ENCODE measurements at places on chromosomes 5 and 9.
A peak's percentile ranks its signal among the peaks of the same experiment; 100 is the strongest.

DNA sequence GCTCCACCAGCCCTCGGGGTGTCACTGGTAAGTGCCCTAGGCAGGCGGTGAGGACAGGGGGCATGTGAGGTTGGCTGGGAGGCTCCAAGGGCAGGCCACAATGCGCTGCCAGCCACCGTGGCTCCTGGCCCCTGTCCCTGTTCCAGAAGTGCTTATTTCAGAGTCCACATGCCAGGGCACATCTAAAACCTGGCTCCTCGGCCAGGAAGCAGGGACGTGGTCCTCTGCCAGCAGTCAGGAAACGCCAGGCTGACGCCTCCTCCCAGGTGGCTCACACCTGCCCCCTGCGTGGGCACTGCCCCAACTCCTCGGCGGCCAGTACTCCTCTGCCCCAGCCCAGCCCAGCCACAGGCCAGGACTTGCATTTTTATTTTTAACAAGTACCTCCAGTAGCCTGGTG is 68.5 kb downstream of the SECISBP2 start:
- DNase-seq: no peak
- H3K4me3 ChIP-seq: no peak overlapping the region
- no peaks in the 10 kb centered on the region for H3K27me3 ChIP-seq
- H3K4me1 ChIP-seq: peaks cover 46% of the 10 kb centered on the region

DNA sequence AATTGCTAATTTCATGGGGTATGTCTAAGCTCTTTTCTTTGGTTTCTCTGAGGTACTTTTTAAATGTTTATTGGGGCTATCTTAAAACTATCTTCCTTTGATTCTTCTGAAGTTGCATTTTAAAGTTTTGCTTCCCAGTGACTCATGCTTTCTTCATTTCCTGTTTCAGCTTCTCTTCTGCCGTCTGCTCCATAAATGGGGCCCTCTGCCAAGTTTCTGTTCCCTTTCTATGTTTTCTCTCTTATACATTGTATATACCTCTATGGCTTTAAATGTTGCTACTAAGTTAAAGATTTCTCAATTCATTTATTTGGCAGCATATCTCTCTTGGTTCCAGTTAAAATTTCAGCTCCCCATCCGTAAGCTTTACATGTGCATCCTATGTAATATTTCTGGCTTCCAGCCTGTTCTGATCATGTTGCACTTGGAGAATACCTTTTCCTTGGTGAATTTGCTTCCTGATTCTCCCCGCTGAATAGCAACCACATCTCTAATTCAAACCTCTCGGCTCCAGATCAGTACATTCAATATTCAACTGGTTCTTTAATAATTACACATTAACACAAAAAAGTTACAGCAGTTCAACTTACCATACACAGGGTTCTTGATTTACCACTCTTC is 125.3 kb downstream of the ST8SIA4 start:
- H3K27ac ChIP-seq: peak overlapping the region; percentile 83
- H3K4me1 ChIP-seq: peaks cover 51% of the 10 kb centered on the region
- H3K27me3 ChIP-seq: no peaks in the 10 kb centered on the region

DNA sequence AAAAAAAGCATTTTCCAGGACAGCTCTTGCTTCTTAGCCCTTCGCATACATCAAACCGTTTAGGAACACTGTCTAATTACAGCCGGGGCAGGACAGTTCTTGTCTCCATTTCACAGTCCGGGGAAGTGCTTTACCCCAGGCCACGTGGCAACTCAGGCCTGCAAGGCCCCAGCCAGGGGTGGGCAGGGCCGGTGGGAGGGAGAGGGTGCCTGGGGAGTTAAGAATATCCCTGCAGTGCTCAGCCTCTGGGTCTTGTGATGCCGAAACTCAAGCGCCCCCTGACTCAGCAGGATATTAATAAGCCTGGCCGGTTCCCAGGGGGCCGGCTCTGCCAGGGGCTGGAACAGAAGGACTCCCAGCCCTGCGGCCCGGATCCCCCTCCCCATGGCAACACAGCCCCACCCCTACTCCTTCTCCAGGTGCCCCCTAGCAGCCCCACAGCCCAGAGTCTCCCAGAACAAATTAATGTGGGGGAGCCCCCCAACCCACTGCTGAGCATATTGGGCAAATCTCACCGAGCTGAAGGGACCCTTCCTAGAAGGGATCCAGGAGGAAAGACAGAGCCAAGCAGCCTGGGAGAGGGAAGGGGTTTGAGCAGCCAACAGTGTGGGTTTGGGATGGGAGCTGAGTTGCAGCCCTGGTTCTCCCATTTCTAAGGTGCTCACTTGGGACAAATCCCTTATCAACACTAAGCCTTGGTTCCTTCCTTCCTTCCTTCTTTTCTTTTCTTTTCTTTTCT is 45.3 kb downstream of the PLPP7 start:
- peaks cover 3% of the 10 kb centered on the region for H3K4me1 ChIP-seq
- H3K36me3 ChIP-seq: no peaks in the 10 kb centered on the region
- H3K4me3 ChIP-seq: no peak overlapping the region
- H3K27ac ChIP-seq: no peak overlapping the region

GRCh38 chr5:82909771-82910170 is 167.4 kb downstream of the TMEM167A start:
- H3K27ac ChIP-seq: no peak overlapping the region
- no peak for DNase-seq
- H3K27me3 ChIP-seq: peaks cover 21% of the 10 kb centered on the region
- H3K4me1 ChIP-seq: peaks cover 8% of the 10 kb centered on the region
- H3K36me3 ChIP-seq: no peaks in the 10 kb centered on the region

GRCh38 chr5:164181604-164182003 is 676.2 kb downstream of the MAT2B start:
- no peaks in the 10 kb centered on the region for H3K36me3 ChIP-seq
- DNase-seq: no peak
- H3K27me3 ChIP-seq: no peaks in the 10 kb centered on the region
- H3K4me3 ChIP-seq: no peak overlapping the region
- no peaks in the 10 kb centered on the region for H3K4me1 ChIP-seq

GRCh38 chr5:56647099-56647850 is 168.1 kb upstream of the MAP3K1 start:
- no peak for DNase-seq
- H3K27me3 ChIP-seq: no peaks in the 10 kb centered on the region
- peaks cover 24% of the 10 kb centered on the region for H3K4me1 ChIP-seq
- H3K36me3 ChIP-seq: no peaks in the 10 kb centered on the region
- H3K4me3 ChIP-seq: no peak overlapping the region

DNA sequence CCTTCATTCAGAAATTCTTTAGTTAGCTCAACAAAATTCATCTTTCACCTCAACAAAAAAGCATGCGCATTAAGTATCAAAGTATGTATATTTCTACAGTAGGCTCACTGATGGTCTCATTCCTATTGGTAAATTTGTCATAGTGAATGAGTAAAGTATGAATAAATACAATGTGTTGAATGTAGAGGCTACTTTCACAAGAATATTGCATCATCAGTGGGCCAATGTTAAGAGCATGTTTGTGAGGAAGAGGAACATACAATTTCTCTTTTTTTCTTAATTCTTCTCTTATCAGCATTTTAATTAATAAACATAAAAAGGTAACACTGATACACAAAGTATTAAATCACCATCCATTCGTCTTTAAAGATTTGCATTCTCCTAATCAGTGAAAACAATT is 505.1 kb downstream of the CETN3 start:
- H3K4me1 ChIP-seq: no peaks in the 10 kb centered on the region
- no peaks in the 10 kb centered on the region for H3K36me3 ChIP-seq
- no peak overlapping the region for H3K27ac ChIP-seq
- no peak overlapping the region for H3K4me3 ChIP-seq

- no peaks in the 10 kb centered on the region for H3K36me3 ChIP-seq
- H3K27ac ChIP-seq: no peak overlapping the region
- no peak overlapping the region for H3K4me3 ChIP-seq
- peaks cover 42% of the 10 kb centered on the region for H3K4me1 ChIP-seq
Measured at GRCh38 chr9:126331964-126332748, 5.5 kb downstream of the MVB12B start.
